Inflammatory macrophage (primary cell): ENCODE measurements at places on chromosomes 1 and 21.
A peak's percentile ranks its signal among the peaks of the same experiment; 100 is the strongest.

- peak; percentile 19 for DNase-seq
Measured at GRCh38 chr1:15803380-15803779, 4.1 kb downstream of the UQCRHL start.

GRCh38 chr1:100883963-100884362 is 10.7 kb downstream of the EXTL2 start:
- DNase-seq, result peak; percentile 12

GRCh38 chr1:10935246-10935645 is 77.2 kb upstream of the TARDBP start:
- no peak for DNase-seq

GRCh38 chr21:46156678-46157077 is 1.3 kb upstream of the FTCD start:
- DNase-seq, result no peak

DNA sequence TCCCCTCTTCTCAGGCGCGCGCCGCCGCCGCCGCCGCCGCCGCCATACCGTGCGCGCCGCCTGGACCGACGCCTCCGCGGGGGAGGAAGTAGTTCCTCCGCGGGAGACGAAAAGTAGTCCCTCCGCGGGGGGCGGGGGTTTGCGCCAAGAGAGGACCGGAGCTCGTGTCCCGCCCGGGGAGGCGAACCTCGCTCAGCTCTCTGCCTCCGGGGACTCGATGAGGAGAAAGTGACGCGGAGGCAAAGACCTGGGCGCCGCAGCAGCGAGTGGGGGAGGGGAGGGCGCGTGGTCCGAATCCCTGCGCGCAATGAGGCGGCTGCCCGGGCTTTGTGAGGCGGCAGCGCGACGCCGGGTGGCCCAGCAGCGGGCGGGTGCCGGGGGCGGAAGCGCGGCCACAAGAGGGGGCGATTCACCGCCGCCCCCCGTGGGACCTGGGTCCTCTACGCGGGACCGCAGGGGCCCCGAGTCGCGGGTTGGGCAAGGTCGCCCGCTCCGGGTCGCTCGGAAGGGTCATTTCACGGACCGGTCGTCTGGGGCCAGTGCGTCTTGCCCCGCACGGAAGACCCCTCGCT is at the start of gene BRWD1:
Gene BRWD1, minus strand, starts transcription at position 62 of the 572 bp plus-strand sequence. CDS start 141 bp downstream, outside the sequence.
- DNase-seq, result peak; percentile 74
